Mucosa of gallbladder (tissue), 1 donor: ENCODE measurements at places on chromosomes 12 and 14. TPM values are rescaled to one million over a fixed set of nuclear protein-coding genes. Genes with fewer than 3 reads are reported as not detected.

The INHBC gene
- not detected for total RNA-seq

The ZNF605 gene
- total RNA-seq: 17.7 TPM

The HOXC12 gene
- not detected for total RNA-seq

The CDH24 gene
- total RNA-seq: 22.1 TPM

The REM2 gene
- total RNA-seq: 1.4 TPM

The OR4E2 gene
- not detected for total RNA-seq

- DNase-seq: no peak
Observed at GRCh38 chr12:50642035-50642451, 121.9 kb upstream of the ATF1 start.

GRCh38 chr12:57483466-57483865 lies 3.8 kb upstream of the ARHGAP9 start:
- DNase-seq: no peak

DNA sequence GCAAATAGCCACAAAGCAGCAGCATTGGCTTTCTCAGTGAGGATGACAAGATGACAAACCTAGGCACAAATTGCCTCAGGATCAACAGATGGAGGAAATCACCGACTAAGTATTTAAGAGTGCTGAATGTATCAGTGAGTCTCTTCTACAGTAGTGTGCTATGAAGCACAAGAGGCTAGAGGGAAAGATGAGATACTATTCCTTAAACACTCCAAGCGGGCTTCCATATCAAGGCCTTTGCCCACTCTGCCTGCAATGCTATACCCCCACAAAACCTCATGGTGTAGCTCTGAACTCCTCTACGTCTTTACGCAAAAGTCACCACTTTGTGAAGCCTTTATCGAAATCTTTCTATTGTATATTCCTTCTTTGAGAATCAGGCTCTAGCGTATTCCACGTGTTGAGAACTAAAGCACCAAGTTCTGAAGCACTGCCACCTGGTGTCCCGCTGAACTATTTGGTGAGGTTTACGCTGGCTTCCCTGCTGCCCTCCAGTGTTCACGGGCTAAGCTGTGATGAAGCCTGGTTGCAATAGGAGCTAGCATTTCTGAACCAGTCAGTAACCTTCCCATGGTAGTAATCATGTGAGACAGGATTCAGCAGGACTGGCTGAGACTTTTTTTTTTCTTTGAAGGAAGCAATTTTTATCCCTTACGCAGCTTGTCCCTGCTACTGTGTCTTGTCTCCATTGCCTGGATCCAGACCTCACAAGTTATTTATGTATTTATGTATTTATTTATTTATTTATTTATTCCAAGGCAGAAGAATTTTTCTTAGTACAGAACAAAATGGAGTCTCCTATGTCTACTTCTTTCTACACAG lies 426.5 kb upstream of the OR4E1 start:
- peak; percentile 70 for DNase-seq

- DNase-seq: no peak
Observed at GRCh38 chr12:18552829-18553228, 185.0 kb downstream of the PLCZ1 start.

GRCh38 chr14:28744126-28744525 lies 22.5 kb upstream of the FOXG1 start:
- DNase-seq: no peak

DNA sequence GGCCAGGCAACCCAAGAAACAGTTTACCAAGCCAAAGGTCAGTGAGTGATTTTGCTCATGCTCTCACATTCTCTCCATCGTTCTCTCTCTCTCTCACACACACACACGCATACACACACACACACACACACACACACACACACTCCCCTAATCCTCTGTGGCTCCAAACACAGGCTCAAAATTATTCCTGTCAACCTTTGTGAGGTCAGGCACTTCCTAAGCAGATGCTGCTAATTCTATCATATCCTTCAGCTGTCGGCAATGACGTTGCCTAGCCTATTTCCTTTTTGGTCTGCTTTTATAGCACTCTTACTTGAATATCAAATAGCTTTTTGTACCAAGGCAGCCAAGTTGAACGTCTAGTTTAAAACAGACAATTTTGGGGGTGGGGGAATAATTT lies 98.9 kb upstream of the EGLN3 start:
- DNase-seq: no peak

- DNase-seq: no peak
Observed at GRCh38 chr12:116537101-116537904, 21.9 kb upstream of the MAP1LC3B2 start.

- no peak for DNase-seq
Observed at GRCh38 chr14:53325176-53325806, 172.2 kb upstream of the DDHD1 start.

DNA sequence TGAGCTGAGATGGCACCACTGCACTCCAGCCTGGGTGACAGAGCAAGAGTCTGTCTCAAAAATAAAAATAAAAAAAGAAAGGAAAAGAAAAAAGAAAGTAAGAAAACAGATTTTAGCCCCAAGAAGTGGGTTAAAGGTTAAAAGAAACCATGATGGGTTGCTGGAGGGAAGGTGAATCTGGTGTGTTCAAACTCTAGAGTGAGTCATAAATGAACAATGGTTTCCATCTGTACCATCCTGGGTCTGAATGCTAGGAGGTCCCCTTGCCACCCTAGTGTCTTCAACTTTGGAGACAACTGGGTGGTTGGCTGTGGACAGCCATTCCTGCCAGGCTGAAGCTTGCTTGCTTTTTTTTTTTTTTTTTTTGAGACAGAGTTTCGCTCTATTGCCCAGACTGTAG lies 1.6 kb upstream of the RPS26 start:
- no peak for DNase-seq

GRCh38 chr12:132170637-132171292 lies 26.5 kb downstream of the NOC4L start:
- DNase-seq: no peak

- DNase-seq: no peak
Observed at GRCh38 chr12:54409267-54409666, 9.8 kb downstream of the ITGA5 start.

- no peak for DNase-seq
Observed at GRCh38 chr12:78683031-78683430, 181.5 kb upstream of the SYT1 start.
